Stimulated activated CD4-positive, alpha-beta T cell treated with anti-CD3 and anti-CD28 coated beads, TNF-alpha, amount 100 ng/mL, for 24 hours (primary cell): ENCODE measurements at places on chromosomes 12 and 14.

DNA sequence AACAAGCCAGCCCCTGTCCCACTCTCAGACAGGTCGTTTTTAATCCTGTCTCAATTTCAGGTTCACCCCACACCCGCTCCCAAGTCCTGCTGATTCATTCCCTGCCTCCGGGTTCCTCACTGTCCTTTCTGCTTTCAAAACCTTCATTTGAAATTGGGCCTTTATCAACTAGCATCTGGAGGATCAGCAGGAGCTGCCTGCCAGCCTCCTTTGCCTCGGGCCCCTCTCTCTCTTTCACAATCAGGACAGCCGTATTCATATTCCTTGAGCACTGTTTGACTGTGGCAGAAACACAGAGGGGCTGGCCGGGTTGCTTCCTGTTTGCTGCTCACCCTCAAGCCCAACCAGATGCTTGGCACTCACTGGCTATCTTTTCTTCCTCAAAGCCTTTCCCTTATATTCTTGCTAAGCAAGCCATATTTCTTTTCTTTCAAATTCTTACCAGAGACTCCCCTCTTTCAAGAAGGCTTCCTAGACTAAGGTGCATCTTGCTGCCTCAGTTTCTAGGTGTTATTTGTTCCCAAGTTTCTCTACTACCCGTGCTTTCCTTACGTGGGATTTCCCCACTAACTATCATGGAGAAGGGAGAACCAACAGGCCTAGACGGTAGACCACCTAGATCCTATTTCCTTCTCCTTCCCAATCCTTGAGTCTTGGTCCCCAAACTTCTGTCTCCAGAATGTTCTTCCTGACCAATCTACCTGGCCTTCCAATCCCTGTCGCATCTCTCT, 3.0 kb downstream of the GALNT6 start:
- DNase-seq: no peak

GRCh38 chr12:11509326-11509725, 114.0 kb upstream of the PRB2 start:
- no peak for DNase-seq

- DNase-seq: no peak
Observed at GRCh38 chr14:33959692-33960151, 8.8 kb upstream of the EGLN3 start.

DNA sequence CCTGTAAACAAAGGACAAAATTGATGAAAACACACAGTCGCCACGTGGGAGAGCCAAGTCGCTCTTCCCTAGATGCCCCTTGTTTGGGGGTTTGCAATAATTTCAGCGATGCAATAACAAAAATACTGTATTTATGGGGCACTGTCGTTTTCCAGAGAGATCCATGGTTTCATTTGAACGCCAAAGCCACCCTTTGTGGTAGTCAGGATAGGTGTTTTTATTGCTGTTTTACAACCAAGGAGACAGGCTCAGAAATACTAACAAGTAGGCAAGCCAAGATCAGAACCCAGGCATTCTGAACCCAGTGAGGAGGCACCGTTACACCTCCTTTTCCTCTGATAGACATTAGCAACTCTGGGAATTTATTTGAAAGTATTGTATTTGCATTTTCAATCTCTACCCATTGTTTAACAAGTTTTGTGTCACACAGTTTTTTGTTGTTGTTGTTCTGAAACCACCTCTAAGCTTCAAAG, 831 bp upstream of the BTBD7 start:
- DNase-seq: no peak

GRCh38 chr12:49061157-49061650, 610 bp upstream of the KMT2D start:
- DNase-seq: no peak

DNA sequence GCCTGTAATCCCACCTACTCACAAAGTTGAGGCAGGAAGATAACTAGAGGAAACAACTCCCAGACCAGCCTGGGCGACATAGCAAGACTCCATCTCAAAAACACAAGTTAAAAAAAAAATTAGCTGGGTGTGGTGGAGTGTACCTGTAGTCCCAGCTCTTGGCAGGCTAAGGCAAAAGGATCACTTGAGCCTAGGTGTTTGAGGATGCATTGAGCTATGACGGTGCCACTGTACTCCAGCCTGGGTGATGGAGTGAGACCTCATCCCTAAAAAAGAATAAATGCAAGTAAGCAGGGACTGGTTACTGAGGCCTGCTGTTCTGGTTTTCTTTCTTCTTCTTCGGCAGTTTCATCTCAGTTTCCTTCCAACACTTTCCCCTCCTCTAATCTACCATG, 7.4 kb downstream of the PTPN21 start:
- DNase-seq: no peak

GRCh38 chr12:96383991-96384390, 16.2 kb downstream of the CDK17 start:
- DNase-seq: no peak

DNA sequence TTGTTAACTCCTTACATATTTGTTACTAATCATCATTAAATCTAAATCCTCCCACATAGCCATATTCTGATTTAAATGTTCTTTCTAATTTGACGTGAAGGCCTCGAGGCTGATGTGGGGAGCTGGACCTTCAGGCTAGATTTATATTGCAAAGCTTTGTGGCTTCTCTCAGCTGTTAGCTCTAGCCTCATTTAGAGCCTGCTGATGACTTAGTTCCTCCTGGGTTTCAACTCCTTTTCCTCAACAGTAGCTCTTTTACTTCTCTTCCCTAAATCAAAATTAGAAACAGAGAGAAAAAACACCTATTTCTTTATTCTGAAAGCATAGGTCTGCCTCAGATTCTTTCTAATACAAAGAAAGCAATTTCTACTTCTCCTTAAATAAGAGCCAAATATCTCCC, 477.5 kb upstream of the CCDC196 start:
- DNase-seq: no peak

- no peak for DNase-seq
Observed at GRCh38 chr14:95536036-95536593, 1.3 kb downstream of the GLRX5 start.

GRCh38 chr12:52990206-52990605, 16.1 kb upstream of the EIF4B start:
- no peak for DNase-seq

DNA sequence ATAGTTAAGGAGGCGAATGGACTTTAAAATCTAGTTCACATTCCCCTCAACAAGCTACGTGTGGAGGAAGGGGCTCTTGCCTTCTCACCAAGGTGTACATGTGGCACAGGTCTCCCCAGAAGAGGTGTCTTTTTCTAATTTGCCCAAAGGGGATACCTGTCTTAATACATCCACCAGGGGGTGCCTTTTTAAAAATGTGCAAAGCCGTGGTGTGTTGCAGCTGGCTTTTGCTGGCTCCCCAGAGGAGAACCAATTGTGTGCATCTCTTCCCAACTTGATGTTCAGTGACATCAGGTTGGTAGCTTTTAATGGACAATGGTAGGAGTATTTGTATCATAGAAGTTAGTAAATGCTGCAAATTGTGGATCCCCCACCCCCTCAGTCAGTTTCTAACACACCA, 33.8 kb downstream of the CREBL2 start:
- DNase-seq: peak; percentile 13

DNA sequence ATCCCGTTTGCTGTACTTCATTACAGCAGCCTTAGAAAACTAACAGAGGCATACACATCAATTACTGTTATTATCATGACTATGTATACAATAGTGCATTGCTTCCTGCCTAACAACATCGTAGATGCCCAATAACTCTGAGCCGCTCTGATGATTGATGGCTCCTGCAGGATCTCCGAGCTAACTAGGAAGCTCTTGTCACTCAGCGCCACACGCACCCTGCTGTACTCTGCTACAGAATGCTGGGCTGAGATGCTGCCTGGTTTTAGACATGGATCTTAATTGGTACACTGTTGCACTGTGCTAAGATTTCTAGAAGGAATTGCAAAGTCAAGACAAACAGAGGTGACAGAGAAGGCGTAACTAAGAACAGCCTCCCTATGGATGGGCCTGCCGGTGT, 169.3 kb downstream of the SLC15A4 start:
- no peak for DNase-seq
